Muscle of leg (tissue), 16 donors: ENCODE measurements at places on chromosomes 13 and 19. TPM values are rescaled to one million over a fixed set of nuclear protein-coding genes. Genes with fewer than 3 reads are reported as not detected.

DNA sequence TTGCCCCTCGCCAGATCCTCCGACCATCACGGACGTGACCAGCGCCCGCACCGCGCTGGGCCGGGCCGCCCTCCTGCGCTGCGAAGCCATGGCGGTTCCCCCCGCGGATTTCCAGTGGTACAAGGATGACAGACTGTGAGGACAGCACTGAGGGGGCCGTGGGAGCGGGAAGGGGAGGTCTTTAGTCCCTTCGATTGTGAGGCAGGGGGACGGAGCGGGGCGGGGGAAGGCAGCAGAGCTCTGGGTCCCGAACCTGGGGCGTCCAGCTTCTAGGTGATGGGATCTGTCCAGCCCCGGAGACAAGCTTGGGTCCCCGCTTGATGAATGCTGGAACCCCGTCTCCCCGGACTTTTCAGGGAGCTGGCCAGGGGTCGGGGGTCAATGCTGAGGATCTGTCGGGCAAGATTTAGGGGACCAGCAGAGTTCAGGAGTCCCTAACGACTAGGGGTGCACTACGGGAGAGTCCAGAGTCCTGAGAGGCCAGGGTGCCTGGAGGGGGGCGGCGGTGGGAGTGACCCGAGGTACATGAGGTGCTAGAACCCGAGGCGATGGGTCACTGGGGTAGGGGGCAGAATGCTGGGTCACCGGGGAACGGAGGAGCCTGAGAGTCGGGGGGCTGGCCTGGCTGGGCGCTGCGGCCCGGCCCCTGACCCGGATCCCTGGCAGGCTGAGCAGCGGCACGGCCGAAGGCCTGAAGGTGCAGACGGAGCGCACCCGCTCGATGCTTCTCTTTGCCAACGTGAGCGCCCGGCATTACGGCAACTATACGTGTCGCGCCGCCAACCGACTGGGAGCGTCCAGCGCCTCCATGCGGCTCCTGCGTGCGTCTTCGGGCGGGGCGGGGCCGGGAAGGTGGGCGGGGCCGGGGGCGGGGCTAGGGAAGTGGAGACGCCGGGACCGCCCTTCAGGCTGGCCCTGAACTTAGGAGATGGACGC lies 14.6 kb downstream of the VSIG10L start:
- DNase-seq, result peak; percentile 46

The ZSCAN4 gene
- not detected for polyA plus RNA-seq

DNA sequence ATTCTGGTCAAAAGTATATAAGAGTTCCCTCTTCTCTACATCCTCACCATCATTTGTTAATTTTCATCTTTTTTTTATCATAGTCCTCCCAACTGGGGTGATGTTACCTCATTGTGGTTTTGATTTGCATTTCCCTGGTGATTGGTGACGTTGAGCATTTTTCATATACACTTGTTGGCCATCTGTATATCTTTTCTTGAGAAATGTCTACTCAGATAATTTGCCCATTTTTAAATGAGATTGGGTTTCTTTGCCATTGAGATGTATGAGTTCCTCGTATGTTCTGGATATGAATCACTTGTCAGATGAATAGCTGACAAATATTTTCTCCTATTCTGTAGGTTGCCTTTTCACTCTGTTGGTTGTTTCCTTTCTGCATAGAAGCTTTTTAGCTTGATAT lies 2.4 kb downstream of the CD33 start:
- DNase-seq, result no peak

DNA sequence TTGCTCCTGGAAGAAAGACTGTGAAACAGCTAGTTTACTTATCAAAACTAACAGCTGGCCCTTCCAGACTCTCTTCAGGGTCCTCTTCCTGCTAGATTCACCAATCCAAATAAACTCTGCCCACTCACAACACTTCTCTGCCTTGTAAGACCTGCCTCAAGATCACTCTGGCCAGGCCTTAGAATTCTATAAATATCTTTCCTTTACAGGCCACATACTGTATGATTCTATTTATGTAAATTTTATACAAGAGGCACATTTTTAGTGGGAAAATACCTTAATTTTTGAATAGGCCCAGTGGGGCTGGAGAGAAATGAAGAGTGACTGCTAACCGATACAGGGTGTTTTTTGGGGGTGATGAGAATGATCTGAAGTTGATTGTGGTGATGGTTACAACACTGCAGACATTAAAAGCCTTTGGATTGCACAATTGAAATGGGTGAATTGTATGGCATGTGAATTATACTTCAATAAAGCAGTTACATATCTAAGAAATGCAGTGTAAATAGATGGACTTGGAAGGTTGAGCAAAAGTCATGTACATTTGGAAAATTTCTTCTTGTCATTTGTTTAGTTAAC lies 141.8 kb downstream of the GPC5 start:
- DNase-seq, result no peak

The TGFBR3L gene
- 0.35 TPM for polyA plus RNA-seq

GRCh38 chr19:35991731-35992450 lies 3.1 kb upstream of the SDHAF1 start:
- DNase-seq, result no peak

The TRAPPC2B gene
- 16.6 TPM for polyA plus RNA-seq

The CEACAM8 gene
- 0.38 TPM for polyA plus RNA-seq

The ADGRL1 gene
- polyA plus RNA-seq, result 22.0 TPM

DNA sequence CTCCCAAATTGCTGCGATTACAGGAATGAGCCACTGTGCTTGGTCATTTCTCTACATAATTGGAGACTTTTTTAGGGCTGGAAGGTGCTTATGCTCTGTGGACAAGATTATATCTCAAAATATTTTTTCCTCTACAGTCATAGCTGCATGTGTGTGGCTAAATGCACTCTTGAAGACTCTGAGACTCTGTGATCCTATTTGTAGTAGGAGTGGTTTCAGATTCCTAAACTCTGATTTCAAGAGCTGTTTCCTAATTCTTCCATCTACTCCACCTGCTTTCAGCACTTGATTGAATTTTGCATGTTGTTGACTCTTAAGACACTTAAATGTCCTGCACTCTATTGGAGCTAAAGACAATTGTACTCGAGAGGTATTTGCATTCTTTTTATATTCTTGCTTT lies 78.0 kb downstream of the KLF5 start:
- DNase-seq, result no peak

DNA sequence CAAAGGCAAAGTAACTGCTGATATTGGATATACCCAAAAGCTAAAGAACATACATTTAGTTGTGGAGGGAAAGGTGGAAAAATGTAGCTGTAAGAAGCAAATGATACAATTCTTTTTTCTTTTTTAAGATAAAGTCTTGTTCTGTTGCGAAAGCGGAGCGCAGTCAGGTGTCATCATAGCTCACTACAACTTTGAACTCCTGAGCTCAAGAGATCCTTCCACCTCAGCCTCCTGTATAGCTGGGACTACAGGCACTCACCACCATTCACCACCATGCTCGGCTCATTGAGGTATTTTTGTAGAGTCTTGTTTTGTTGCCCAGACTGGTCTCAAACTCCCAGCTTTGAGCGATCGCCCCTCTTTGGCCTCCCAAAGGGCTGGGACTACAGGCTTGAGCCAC lies 38.0 kb downstream of the TBC1D4 start:
- DNase-seq, result no peak

DNA sequence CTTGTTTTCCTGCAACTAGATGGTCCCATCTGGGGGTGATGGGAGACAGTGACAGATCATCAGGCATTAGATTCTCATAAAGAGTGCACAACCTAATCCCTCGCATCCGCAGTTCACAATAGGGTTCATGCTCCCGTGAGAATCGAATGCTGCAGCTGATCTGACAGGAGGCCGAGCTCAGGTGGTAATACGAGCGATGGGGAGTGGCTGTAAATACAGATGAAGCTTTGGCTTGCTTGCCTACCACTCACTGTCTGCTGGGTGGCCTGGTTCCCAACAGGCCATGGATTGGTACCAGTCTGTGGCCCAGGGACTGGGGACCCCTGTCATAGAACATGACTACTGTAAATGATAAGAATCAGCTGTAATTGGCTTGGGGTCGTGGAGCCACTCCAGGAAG lies 28.0 kb downstream of the WDR88 start:
- no peak for DNase-seq
